ENCODE measurements at places on chromosomes 11 and 22.
A peak's percentile ranks its signal among the peaks of the same experiment; 100 is the strongest.

- DNase-seq = no peak
Observed at GRCh38 chr11:33742249-33742851, 6.1 kb upstream of the CD59 start.

GRCh38 chr11:11826260-11826659 is 15.5 kb upstream of the USP47 start:
- no peak for DNase-seq

GRCh38 chr11:129223701-129224149 is 31.6 kb upstream of the ARHGAP32 start:
- no peak for DNase-seq

DNA sequence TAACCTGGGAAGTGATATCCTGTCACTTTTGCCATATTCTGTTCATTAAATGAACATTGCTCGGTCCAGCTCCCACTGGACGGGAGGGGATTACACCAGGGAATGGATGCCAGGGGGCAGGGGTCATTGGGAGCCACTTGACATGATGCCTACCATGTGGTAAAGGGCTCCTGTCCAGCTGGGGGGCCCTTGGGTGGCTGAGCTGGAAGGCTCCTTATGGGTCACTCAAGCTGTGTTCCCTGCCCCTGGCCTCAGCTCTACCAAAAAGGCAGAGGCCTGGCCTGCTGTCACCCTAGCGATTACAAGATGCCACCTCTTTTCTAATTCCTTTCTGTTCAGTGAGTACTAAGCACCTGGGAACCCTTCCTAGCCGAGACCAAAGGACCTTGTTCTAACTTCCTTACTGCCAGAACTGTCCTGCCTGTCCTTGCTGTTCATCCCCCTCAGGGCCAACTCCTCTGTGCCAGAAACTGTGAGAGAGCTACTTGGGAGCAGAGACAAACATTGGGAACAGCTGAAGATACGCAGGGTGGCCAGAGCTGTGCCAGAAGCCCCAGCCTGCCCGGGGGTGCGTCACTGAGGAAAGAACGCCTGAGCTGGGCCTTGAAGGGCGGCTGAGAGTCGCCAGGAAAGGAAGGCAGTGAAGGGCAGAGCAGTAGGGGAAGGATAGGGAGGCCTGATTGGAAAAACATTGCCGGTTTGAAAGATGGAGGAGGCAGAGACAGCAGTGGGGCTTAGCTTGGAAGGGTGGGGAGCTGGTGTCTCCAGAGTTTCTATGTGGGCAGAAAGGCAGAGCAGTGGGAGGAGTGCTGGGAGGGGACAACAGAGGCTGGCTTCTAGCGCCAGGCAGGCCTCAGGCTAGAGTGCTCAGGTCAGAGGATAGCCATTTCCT is 12.7 kb upstream of the UVRAG start:
- no peak for DNase-seq

GRCh38 chr11:117898059-117898458 is 21.6 kb upstream of the FXYD6 start:
- no peak for DNase-seq

DNA sequence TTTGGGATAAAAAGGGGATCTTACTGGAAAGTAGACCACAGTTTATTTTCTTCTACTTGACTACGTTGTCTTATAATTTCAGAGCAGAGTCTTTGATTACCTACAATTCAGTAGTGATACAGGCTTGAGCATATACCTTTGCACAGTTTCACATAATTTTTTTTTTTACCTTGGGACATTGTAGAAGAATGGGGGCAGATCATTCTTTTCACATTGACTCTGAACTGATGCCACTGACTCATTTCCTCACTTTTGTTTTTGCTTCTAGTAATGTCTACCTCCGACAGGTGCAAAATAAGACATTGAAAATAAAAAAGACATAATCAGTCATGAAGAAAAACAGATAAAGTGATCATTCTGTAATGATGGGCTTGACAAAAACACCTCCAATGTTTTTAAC is 688.3 kb upstream of the CHORDC1 start:
- DNase-seq = no peak

DNA sequence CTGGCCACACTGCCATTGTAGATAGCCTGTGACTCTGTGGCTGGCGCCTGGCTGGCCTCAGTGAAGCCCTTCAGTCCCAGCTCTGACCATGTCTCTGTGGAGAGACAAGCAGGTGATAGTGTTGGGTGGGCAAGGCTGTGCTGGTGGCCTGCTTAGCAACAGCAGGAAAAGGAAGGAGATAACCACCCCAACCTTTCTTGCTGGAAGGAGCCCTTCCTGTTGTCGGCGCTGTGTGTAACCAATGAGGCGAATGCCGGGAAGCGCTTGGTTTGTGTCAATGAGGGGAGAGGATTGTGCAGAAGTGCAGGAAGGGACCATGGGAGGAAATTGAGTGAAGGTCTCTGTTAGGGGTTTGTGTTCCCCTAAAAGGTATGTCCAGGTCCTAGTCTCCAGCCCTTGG is 27.3 kb downstream of the PARVB start:
- DNase-seq = no peak

DNA sequence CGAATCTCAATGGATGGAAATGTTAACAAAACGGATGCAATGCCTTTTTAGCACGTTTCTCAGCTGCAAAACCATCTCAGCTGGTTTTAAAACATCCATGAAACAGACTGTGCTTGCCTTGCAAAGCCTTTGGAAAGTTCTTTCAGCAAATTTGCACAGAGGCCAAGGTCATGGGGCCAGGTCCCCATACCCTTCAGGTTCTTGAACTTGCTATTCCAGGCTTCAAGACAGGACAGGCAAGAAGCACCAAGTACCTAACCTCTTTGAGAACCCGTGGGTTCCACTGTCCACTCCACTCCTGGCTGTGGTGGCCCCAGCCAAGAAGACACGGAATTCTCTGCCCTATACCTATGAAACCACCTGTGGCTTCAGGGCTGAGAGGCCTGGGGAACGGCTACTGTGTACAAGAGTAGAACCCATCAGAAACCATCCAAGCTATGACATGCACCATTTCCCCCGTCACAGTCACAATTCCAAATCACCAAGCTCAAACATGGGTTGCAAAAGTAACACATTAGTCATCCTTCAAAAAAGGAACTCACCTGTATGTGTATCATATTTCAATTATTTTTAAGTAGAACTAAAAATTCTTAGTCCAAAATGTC is 17.0 kb downstream of the TNKS1BP1 start:
- DNase-seq = no peak

DNA sequence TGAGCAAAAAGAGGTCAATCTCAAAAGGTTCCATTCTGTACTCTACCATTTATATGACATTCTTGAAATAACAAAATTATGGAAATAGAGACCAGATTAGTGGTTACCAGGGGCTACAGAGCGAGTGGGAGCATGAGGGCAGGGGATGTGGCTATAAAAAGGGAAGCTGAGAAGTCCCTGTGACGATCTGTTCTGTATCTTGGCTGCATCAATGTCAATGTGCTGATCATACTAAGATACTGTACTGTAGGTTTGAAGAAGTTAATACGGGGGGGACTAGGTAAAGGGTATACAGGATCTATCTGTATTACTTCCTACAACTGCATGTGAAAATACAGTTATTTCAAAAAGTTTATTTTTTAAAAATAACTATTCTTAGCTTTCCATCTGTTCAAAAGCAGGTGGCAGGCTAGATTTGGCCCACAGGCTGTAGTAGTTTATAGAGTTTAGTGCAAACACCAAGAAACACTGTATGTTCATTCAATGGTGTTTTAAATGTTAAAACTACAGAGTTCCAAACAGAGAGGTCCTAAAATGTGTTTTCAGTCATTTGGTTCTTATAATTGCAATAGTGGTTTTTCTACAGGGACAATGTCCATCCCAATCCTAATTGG is 78.2 kb downstream of the SMCO4 start:
- DNase-seq = no peak

GRCh38 chr11:96306933-96307775 is 35.8 kb downstream of the MAML2 start:
- no peak for DNase-seq

GRCh38 chr22:17896586-17896985 is 122.3 kb upstream of the BID start:
- DNase-seq = no peak

GRCh38 chr11:118060081-118060661 is 16.7 kb upstream of the TMPRSS4 start:
- peak; percentile 20 for DNase-seq

DNA sequence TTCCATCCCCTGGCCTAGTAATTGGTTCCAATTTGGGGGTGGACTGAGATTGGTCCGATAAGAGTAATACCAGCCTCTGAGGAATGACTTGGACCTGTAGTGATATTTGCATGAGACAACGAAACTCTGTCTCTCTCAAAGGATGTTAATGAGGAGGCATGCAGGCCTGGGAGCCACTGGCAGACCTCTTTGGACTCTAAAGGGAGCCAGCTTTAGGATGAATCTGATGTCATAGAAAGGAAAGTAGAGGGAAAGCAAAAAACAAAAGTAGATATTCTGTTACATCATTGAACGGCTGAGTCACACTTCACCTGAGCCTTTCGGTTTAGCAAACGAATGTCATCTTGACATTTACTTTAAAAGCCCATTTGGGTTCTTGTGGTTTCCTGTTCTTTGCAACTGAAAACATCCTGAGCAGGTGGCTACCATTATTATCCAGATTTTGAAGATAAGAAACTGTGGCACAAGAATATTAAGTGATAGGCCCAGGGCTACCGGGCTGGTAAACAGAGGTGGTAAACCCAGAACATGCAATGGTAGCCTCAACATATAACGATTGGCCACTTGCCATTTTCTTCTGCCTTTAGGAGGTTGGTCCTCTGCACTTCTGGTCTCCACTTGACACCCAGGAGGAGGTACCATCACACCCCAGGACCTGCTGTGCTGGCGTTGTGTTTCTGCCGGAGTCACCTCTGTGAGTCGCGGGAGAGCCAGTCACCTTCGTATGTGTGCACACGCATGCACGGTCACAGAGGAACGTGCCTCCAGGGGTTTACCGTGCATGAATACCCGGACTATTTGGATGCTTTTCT is 42.7 kb downstream of the RTL6 start:
- DNase-seq = peak; percentile 42

DNA sequence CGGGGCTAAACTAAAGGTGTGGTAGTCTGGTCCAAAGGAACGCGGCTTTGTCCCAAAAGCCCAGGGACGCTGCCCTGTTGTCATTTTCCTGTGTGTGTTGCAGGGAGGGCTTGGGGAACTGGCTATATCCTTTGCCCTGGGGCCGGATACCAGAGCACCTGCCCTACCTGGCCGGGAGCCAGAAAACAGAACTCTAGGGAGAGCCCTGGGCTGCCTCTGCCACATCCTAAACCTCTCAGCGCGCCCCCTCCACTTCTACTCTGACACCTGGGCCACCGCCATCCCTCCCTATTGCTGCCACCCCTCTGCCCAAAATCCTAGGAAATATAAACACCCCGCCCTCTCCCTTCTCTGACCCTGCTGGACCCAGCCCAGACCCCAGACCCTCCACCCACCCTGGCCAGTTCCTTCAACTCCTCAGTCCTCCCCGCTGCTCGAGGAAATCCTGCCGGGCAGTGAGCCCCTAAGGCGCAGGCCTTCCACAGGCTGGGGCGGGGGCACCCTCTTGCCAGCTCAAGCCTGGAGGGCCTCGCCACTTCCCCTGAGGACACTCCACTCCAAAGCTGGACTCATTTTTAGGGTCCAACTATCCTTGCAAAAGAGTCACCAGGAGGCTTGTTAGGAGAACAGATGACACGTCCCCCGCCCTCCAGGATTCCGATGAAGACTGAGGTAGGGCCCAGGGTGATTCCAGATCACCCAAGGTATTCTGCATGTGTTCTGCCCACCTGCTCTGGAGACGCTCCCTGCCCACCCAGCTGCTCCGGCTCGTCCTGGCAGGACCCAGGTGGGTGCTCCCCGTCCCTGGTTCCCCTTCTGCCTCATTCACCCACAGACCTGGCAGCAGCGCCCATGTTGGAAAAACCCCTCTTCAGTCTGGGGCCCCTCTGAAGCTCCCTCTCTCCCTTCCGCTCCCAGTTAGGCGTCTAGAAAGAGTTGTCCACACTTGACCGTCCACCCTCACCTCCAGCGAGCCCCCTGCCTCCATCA is 12.2 kb downstream of the KCTD17 start:
- DNase-seq = no peak

DNA sequence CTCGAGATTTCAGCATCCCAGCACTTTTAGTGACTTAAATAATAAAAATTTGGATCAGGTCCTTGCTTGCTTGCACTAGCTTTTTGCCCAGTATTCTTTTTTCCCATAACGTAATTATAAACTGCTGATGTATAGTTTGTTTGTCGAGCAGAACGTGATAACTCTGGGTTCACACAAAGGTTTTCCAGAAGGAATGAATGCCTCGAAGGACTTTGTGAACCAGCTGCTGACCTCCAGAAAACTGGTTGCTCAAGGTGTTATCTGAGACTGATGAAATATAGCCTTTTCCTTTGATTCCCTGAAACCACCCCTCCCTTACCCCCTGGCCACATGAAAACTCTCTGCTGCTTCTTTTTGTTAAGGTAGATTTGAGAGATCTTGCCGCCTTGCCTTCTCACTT is 229.1 kb upstream of the CARD18 start:
- DNase-seq = no peak

DNA sequence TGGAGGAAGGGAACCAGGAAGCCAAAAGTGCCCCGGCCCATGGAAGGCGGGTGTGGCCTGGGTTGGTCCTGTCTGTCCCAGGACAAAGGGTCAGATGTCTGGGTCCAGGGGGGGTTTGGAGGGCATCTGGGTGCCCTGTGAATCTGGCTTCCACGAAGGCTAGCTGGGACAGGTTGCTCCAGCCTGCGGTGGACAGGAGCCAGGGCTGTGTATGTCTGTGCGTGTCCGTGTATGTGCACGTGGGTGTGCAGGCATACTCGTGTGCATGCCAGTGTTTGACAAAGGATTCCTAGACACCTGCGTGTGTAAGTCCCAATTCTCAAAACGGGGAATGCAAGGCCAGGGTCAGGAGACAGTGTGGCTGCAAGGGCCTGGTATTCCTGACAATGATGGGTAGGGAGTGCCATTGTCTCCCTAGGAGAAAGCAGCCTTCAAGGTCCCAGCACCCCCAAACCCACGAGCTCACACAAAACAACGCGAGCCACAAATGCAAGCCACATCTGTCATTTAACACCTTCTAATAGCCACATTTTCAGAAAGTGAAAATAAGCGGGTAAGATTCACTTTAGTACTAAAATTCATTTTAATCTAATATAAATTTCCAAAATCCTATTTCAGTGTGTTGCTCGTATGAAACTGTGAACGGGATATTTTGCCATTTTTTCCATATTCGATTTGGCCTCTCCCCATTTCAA is 78.4 kb upstream of the WNT7B start:
- DNase-seq = peak; percentile 27

DNA sequence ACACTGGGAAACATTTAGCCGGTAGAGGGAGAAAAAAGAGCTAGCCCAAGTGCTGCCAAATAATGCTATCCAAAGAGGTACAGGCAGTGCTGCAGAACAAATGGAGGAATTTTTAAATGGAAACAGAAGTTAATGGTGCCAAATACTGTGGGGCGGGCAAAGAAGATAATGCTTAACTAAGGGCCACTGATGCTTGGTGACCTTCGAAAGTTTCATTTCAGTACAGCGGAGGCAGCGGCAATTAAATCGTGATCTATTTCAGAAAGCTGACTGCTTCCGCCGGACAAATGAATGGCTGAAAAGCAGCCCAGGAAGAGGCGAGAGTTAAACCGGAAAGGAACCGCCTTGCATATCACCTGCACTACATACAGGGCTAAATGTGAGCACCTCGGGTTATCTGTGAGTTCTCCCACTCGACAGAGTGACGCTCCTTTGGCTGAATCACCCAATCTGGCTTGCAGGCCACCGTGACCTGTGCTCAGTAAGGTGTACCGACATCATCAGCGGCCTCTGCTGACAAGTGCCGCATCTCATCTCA is 42.1 kb downstream of the CADM1 start:
- no peak for DNase-seq

Data from activated CD4-positive, CD25-positive, alpha-beta regulatory T cell treated with anti-CD3 and anti-CD28 coated beads, Interleukin-2, amount 50 U/mL, for 72 hours (primary cell).